Activated CD8-positive, alpha-beta T cell treated with anti-CD3 and anti-CD28 coated beads for 36 hours (primary cell): ENCODE measurements at places on chromosomes 3 and 15. TPM values are rescaled to one million over a fixed set of nuclear protein-coding genes. Genes with fewer than 3 reads are reported as not detected.

CEP70 gene
- total RNA-seq: 14.8 TPM

DNA sequence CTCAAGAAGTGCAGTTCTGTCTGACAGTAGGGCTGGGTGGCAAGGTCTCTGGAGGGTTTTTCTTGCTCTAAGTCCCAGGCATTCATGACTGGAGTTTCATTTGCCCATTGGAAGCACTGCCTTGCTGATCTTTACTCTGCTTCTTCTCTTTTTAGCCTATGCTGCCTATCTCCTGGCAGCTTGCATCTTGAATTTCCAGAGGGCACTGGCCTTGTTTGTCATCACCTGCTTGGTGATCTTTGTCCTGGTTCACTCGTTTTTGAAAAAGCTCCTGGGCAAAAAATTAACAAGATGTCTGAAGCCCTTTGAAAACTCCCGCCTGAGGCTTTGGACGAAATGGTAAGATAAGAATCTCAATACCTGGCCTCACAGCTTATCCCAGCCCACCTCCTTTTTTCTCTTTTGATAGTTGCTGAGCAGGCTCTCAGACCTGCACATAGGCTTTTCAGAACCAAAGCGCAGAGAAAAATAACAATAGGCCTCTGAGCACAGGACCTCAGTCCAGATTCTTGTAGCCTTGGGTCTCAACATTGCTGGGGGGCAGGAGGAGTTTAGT lies 10.9 kb downstream of the SLC28A2 start:
- no peak overlapping the region for H3K27ac ChIP-seq
- H3K4me1 ChIP-seq: no peaks in the 10 kb centered on the region
- no peak for DNase-seq
- no peak overlapping the region for H3K4me3 ChIP-seq

DNAJB11 gene
- 30.0 TPM for total RNA-seq

FHIT gene
- total RNA-seq: 7.6 TPM

HSPBAP1 gene
- 4.0 TPM for total RNA-seq

GRCh38 chr3:70914862-70915261 lies 602.4 kb upstream of the MDFIC2 start:
- no peak for DNase-seq
- H3K4me3 ChIP-seq: no peak overlapping the region
- H3K36me3 ChIP-seq: no peaks in the 10 kb centered on the region
- peaks cover 5% of the 10 kb centered on the region for H3K27me3 ChIP-seq
- H3K27ac ChIP-seq: no peak overlapping the region

CCR8 gene
- 0.34 TPM for total RNA-seq

- DNase-seq: no peak
- no peak overlapping the region for H3K4me3 ChIP-seq
- H3K27me3 ChIP-seq: no peaks in the 10 kb centered on the region
These were observed 434.2 kb upstream of the CCDC54 start for GRCh38 chr3:106943071-106943470.

- H3K4me1 ChIP-seq: no peaks in the 10 kb centered on the region
- no peak overlapping the region for H3K4me3 ChIP-seq
- H3K27ac ChIP-seq: no peak overlapping the region
- DNase-seq: no peak
- H3K27me3 ChIP-seq: peaks cover 2% of the 10 kb centered on the region
These were observed 783 bp downstream of the ITIH1 start for GRCh38 chr3:52777959-52778805.

DNA sequence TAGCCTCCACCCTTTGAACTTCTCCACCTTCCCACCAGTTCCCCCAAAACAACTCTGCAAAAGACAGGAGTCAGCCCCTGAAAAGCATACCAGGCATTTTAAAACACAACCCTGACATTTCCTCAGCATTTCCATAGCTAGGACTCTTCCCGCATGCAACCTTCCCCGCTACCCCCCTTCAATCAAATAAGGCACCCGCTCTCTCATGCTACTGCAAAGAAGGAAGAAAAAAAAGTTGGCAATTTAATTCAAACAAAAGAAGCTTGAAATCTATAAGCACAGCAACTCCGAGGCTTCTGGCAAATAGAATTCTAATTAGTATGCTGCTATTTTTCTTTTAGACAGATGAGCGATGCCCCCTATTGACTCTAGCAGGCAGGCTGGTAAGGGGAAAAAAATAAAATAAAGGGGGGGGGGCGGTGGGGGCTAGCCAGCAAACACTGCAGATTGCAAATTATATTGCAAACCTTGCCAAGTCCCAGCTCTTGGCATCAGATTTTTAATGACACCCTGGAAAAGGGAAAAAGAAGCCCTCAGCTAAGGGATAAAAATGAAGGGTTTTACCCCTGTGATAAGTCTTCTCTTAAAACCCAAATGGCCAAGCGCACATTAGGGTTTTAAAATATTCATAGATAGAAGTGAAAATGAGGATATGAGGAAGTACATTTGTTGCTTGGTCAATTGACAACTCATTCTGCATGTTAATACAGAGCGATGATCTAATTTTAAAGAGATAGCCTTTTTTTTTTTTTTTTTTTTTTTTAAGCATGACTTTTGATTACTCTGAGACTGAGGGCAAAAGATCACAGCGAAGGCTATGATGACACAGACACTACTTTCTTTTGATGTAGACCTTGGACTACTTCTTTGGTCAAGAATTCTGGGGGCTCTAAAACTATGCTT lies 255.2 kb downstream of the NR2F2 start:
- H3K4me1 ChIP-seq: no peaks in the 10 kb centered on the region
- no peak for DNase-seq

GRCh38 chr3:99720985-99721632 lies 82.7 kb downstream of the COL8A1 start:
- DNase-seq: no peak
- H3K36me3 ChIP-seq: no peaks in the 10 kb centered on the region
- no peaks in the 10 kb centered on the region for H3K4me1 ChIP-seq
- H3K4me3 ChIP-seq: no peak overlapping the region
- H3K27me3 ChIP-seq: peaks cover 8% of the 10 kb centered on the region
- H3K27ac ChIP-seq: no peak overlapping the region

P2RY1 gene
- total RNA-seq: 1.7 TPM

DNA sequence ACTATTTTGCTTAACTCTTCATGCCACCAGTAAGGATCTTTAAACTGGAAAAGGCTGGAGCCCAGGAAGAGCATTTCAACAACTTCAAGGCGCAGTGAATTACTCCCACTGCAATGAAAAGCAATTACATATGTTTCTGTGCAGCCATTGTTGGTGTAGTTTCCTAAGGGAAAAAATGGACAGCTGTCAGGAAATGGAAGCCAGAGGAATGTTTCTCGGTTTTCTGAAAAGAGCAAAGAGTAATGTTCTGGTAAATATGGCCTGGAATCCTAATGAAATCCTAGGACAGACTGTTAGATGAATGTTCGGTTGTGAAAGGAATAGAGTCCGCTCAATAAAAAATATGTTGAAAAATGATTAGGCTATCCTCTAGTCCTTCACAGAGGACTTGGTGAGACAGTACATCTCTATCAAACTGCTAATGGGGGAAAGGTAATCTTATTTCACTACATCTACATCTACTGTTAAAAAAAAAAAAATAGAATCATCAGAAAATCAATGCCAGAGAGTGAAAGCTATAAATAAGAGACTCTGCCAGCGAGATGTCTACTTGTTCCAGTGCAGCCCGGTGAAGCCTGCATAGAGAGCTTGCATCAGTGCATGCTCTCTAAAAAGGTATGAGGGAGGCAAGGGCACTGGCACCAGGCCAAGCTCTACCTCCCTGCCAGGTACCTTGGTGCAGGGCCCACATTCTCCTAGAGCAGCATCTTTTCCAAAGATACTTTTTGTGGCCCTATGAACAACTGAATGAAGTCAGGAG lies 68.2 kb upstream of the TJP1 start:
- H3K4me3 ChIP-seq: no peak overlapping the region
- H3K27ac ChIP-seq: no peak overlapping the region
- H3K36me3 ChIP-seq: no peaks in the 10 kb centered on the region
- H3K27me3 ChIP-seq: peaks cover 7% of the 10 kb centered on the region
- DNase-seq: no peak

RTP3 gene
- total RNA-seq: not detected

- no peaks in the 10 kb centered on the region for H3K36me3 ChIP-seq
- H3K4me3 ChIP-seq: no peak overlapping the region
- H3K27ac ChIP-seq: no peak overlapping the region
- no peak for DNase-seq
- H3K27me3 ChIP-seq: no peaks in the 10 kb centered on the region
- no peaks in the 10 kb centered on the region for H3K4me1 ChIP-seq
These were observed 27.7 kb downstream of the ITGA11 start for GRCh38 chr15:68404056-68404798.

GRCh38 chr15:23467110-23467600 lies 20.1 kb upstream of the GOLGA6L2 start:
- H3K4me3 ChIP-seq: no peak overlapping the region
- H3K36me3 ChIP-seq: no peaks in the 10 kb centered on the region
- peaks cover 7% of the 10 kb centered on the region for H3K27me3 ChIP-seq

WDR53 gene
- 17.2 TPM for total RNA-seq

RBM15B gene
- 20.9 TPM for total RNA-seq

SLC24A5 gene
- not detected for total RNA-seq

MORC1 gene
- not detected for total RNA-seq

SCG3 gene
- not detected for total RNA-seq

WHAMM gene
- 5.8 TPM for total RNA-seq

SOX14 gene
- total RNA-seq: not detected

- H3K27ac ChIP-seq: no peak within 1 kb of the TSS
- DNase-seq: peak; percentile 55
- H3K4me3 ChIP-seq: peak within 1 kb of the TSS; percentile 79
- H3K27me3 ChIP-seq: peaks cover 7% of the 10 kb centered on the region
These were observed at the start of gene TMOD2 for GRCh38 chr15:51750792-51751696. Gene TMOD2, plus strand, starts transcription at chr15:51751597. Its CDS starts 14,845 bp downstream, at chr15:51766442.

GRCh38 chr3:63042833-63043232 lies 167.6 kb upstream of the CADPS start:
- H3K27me3 ChIP-seq: no peaks in the 10 kb centered on the region
- no peak overlapping the region for H3K4me3 ChIP-seq
- no peak overlapping the region for H3K27ac ChIP-seq
- no peaks in the 10 kb centered on the region for H3K4me1 ChIP-seq
- DNase-seq: no peak
- H3K36me3 ChIP-seq: no peaks in the 10 kb centered on the region

DNA sequence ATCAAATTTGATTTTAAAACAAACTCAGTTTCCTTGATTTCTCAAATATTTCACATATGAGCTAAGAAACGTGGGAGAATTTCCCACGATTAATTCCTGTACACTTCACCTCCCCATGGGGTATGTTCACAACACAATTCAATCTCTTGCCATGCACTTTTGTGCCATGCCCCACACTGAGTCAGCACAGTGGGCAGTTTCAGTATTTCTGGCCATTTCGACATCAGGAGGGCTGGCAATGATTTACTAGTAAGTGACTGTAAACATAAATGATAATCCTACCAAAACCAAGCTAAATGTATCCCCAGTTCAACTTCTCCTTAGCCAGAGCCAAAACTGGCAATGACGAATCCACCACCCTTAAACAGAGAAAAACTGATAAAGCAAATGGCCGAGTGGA lies 293.6 kb downstream of the FGF12 start:
- no peak for DNase-seq
- H3K27me3 ChIP-seq: no peaks in the 10 kb centered on the region
- H3K36me3 ChIP-seq: no peaks in the 10 kb centered on the region
- no peak overlapping the region for H3K27ac ChIP-seq
- H3K4me3 ChIP-seq: no peak overlapping the region

CNBP gene
- total RNA-seq: 454 TPM

GPR62 gene
- not detected for total RNA-seq

DNA sequence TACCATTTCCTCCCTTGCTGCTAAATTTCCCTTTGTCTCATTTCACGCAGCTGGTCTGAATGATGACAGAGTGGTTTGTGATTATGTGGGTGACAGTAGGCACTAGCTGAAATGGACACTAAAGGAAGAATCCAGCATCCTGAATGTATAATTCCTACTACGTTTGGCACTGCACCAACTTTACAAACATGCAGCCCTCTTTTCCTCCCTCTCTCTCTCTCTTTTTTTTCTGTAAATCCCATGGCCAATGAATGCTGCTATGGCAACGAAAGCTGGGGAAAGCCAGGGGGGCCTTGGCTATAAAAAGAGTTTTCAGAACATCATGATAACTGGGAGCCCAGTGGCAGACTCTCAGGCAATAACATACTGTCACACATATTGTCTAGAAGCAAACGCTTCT lies 367.2 kb upstream of the AGTR1 start:
- no peaks in the 10 kb centered on the region for H3K4me1 ChIP-seq
- H3K27me3 ChIP-seq: no peaks in the 10 kb centered on the region
- no peak overlapping the region for H3K27ac ChIP-seq
- H3K36me3 ChIP-seq: no peaks in the 10 kb centered on the region
- DNase-seq: no peak
- no peak overlapping the region for H3K4me3 ChIP-seq
